ENCODE measurements at places on chromosomes 6 and 20. TPM values are rescaled to one million over a fixed set of nuclear protein-coding genes. Genes with fewer than 3 reads are reported as not detected.
A peak's percentile ranks its signal among the peaks of the same experiment; 100 is the strongest.

DNA sequence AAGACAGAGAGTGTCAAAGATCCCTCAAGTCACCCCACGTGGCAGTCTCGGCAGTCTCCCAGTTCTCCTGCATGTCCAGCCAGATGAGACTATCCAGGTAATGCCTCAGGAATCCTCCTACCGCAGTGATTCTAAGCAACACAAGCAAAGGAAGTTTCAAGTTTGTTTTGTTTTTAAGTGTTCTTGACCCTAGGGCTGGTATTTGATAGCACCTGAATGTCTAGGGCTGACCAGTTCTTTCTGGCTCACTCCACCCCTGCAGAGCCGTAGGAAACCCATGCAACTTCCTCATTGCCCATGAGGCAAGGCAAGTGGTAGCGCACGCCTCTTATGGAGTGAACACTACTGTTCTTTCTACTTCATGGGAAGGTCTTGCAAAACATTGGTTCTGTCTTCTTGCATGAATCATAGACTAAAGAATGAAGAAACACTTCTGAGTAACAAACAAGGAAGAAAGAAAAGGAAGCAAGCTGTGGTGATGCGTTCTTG is 24.8 kb upstream of the FOXQ1 start:
- no peak for DNase-seq

DNA sequence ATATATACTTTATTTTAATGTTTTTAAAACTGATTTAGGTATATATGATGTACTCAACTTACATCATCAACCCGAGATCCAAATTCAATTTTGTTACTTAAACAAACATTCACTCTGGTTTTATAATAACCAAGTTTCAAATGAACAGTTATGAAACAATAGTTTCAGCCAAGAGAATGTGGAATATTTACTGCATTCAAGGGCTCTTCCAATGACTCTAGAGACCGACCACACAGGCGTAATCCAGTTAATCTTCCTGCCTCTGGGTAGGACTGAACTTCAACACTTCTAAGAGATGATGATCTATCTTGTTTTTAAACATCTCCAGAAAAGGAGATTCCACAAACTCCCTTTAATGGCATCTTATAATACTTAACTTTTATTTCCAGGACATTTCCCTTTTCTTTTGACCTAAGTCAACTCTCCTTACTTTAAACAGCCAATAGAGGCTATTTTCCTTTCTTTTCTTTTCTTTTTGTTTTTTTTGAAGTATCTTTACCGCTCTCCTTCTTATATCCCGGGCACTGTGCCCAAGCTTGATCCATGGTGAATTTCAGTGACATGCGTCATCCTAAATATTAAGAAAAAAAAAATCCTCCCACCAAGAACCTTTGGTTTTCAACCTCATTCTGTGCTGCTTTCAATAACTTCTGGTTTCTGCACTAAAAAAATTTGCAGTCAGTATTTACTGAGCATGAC is 110.1 kb downstream of the KIF13A start:
- DNase-seq: no peak

GRCh38 chr20:52060794-52061714 is 130.5 kb downstream of the ZFP64 start:
- DNase-seq: no peak

- DNase-seq: no peak
Observed at GRCh38 chr6:106064756-106065155, 21.4 kb upstream of the PRDM1 start.

ZNF311 gene
- 0.66 TPM for polyA plus RNA-seq

SYNGAP1 gene
- polyA plus RNA-seq: 3.1 TPM

GRCh38 chr20:37395921-37396415 is 50.0 kb downstream of the SRC start:
- DNase-seq: no peak

DNA sequence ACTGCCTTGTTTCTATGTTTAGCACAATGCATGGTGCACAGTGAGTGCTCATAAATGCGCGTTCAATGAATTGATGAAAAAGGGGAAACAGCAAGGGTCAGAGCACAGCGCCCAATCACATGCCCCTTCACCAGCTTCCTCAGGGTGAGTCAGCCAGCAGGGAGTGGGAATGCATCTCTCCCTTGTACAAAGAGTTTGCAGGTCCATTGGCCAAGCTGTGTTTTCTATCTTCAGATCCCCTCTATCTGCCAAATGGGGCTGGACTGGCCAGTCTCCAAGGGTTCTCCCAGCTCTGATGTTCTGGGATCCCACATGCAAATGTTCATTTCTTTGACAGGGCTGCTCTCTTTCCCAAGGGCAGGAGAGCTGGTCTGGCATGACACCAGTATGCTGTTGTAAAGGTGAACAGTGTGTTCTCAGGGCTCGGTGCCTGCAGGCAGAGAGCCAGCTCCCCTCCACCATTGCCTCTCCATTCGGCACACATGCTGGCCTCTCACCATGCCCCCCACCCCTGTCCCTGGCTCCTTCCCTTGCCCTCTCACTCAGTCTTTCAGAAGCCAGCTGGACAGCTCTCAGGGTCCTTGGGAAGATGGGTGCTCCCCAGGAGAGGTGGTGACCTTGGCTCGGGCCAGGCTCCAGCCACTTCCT is 25.0 kb downstream of the ANGPT4 start:
- DNase-seq: peak; percentile 74

DNA sequence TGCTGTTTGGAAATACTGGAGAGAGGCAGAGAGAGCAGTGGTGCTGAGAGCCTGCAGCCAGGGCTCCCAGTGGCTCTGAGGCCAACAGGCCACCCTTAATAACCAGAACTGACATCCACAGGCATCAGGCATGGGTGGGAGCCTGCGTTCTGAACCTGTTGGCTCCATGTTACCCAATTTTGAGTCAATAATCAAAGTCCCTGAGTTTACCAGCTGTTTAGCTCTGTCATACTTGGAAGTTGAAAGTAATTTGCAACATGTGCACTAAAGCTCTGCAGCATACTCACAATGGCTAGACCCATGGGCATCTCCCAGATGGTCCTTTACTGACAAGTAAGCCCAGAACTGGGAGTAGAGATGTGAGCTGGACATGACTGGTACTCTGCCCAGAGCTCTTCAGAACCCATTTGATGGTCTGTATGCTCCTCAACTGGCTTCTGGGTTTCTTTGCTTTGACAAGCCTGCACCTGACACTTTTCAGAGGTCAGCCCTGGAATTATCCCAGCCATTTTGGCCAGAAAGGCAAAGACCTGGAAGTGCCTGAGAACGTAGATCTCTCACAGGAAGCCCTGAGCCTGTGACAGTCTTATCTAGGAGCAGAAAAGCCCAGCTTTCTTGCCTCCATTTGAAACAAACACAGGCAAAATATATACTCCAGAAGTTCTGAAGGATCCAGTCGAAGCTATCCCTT is 122.4 kb upstream of the CITED2 start:
- no peak for DNase-seq

- DNase-seq: no peak
Observed at GRCh38 chr20:16562259-16562658, 11.0 kb downstream of the KIF16B start.

GRCh38 chr20:5884465-5885335 is 65.6 kb downstream of the TRMT6 start:
- DNase-seq: no peak

ADGB gene
- polyA plus RNA-seq: not detected

DNA sequence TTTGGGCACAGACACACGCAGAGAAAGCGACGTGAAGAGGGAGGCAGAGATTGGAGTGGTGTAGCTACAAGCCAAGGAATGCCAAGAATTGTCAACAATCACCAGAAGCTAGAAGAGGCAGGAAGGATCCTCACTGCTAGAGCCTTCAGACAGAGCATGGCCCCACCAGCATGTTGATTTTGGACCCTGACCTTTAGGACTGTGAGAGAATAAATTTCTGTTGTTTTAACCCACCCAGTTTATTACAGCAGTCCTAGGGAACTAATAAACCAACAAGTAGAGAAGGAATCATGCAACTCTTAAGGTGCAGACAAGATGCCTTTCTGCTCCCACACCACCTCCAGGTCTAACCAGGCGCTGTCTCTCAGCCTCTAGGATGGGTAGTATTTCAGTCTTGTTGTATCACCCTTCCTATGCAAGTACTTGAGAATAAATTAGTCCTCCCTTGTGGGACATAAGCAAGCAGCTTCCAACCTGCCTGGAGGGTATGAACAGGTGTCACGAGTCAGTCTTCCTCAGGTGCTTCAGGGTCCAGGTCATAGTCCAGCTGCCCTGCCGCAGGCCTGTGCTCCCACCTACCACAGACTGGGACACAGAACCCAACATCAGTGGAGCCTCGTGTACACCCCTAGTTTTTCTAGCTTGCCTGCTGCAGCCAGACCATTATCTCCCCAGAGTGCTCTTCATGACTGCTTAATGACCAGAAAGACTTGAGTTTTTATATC is 46.4 kb upstream of the CCN2 start:
- DNase-seq: no peak
